ENCODE measurements at places on chromosomes 16 and 17. TPM values are rescaled to one million over a fixed set of nuclear protein-coding genes. Genes with fewer than 3 reads are reported as not detected.
A peak's percentile ranks its signal among the peaks of the same experiment; 100 is the strongest.

GRCh38 chr17:66950325-66950724 lies 14.2 kb upstream of the CACNG4 start:
- DNase-seq = no peak

- no peak for DNase-seq
Observed at GRCh38 chr16:23306199-23307100, 4.3 kb downstream of the SCNN1B start.

DNA sequence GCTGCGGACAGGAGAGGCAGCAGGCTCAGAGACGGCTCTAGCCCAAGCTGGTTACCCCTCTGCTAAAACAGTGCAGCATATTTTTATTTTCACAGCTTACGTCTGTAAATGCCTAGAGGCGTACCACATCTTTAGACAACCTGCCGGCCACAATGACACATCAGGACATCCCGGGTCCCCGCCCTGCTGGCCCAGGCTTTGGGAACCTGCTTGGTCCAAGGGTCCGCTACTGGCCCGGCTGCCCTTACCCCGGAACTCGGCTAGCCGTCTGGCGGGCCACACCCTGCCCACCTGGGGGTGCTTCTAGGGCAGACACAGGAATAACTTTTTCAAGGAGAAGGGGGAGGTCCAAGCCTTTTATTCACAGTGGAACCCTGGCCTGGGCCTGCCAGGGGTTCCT lies 4.3 kb downstream of the CEP131 start:
- no peak for DNase-seq

- no peak for DNase-seq
Observed at GRCh38 chr17:68714676-68715075, 113.5 kb upstream of the FAM20A start.

DNA sequence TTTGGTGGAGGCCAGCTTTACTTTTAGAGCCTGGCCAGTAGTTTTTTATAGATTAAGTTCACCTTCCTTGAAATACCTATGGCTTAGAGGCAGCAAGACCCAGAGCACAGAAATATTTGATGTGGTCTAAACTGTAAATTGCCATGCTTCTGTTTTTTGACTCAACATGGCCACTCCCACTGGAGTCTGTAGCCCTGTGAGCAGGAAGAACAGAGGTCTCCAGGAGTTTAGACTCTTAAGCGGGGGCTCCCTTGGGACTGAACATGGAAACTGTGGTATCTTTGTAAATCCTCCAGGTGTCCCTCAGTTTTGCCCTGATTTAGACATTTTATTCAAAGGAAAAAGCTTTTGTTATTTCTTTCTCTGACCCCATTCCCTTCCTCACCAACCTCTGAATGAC lies 145.6 kb downstream of the FTO start:
- DNase-seq = no peak

GRCh38 chr17:48814504-48814903 lies 2.5 kb downstream of the TTLL6 start:
- peak; percentile 55 for DNase-seq

DNA sequence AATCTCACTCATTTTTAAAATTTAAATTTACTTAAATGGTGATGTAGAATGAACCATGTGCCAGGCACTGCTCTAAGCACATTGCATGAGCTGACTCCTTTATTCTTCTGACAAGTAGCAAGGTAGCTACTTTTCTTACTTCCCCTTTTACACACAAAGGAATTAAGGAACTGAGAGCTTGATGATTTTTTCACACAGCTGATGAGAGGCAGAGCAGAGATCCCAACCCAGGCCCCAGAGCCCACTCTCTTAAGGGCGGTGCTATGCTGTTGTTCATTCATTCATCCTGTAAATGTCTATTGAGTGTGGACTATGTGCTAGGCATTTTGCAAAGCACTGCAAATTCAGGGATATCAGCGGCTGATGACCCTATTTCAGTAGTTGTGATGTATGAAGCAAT lies 17.9 kb downstream of the SEC14L5 start:
- DNase-seq = no peak

GRCh38 chr16:30184891-30185682 lies 1.7 kb downstream of the CORO1A start:
- DNase-seq = peak; percentile 53

DNA sequence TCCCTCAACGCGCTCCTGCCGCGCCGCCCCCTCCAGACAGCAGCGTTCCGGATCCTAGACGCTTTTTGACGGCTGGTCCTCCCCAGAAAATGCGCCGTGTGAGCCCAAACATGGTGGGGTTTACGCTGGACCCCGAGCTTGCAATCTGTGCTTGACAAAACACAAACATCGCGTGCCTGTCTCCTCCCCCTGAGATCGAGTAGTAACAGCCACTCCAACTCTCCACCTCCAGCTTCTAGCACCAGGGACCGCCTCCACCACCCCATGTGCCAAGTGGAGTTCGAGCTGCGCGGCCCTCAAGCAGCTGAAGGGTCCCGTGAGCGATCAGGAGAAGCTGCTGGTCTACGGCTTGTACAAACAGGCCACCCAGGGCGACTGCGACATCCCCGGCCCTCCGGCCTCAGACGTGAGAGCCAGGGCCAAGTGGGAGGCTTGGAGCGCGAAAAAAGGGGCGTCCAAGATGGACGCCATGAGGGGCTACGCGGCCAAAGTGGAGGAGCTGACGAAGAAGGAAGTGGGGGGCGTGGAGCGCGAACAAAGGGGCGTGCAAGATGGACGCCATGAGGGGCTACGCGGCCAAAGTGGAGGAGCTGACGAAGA lies 656 bp upstream of the GEMIN4 start:
- no peak for DNase-seq

DNA sequence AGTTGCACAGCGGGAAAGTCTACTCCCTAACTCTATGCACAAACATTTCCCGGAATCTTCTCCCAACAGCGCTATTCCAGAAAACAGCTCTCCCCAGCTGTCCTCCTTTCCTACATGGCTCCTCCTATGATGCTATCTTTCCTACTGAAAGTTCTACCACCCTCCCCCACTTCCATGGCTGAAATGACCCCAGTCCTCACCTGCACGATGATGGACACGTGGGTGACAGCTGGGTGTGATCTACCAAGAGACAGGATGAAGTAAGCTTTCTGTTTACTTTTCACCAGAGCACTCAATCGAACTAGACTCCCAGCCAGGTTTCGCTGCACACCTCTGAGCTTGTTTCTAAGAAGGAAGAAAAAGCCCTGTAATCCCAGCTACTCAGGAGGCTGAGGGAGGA lies 10.7 kb downstream of the CTC1 start:
- DNase-seq = no peak

DNA sequence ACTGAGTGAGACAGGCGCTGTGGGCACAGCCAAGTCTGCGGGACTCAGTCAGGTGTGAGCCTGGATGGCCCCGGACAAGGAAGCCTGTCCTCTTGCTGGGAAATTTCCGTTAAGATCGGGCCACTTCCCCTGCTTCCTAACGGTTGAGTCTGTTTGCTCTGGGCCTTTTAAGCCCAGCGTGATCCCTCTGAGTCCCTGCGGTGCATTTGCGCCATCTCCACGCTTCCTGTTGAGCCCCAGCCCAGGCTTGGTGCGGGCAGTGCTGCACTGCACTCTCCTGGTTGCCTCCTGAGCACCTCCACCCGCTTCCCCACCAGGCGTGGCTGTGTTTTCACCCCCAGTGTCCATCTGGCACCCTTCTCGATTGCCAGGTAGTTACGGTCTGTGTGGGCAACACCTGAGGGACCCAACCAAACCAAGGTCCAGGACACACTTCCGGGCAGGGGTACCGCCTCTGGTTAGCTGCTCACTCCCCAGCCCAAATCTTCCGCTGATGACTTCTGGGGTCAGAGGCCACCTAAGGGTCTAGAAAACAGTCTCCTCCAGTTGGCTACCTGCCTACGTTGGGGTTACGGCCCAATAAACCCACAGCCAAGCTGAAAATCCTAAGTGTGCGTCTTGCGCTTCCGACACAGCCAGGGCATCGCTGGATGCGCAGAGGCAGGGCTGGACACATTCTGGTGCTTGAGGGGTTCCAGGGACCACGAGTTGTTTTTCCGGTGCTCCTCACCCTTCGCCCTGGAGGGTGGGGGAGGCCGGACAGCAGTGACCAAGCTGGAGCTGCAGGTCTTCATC lies 1.4 kb upstream of the SLC25A10 start:
- DNase-seq = peak; percentile 40

DNA sequence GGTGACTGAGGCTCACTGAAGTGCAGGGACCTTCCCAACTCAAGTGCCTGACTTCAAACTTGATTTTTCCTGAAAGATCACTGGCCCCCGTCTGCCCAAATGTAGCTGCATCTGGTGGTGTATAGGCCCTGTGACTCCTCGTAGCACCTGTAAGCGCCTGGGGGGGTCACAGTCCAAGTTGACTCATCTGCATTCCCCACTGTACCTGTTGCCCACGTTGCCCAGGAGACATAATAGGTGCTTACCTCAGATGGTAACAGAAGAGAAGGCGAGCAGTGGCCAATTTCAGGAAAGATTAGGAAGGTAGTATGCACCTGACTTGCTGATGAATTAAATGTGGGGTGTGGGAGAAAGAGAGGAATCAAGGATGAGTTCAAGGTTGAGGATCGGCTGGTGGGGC lies 44.1 kb upstream of the EMP2 start:
- DNase-seq = no peak

- DNase-seq = no peak
Observed at GRCh38 chr17:55281649-55282378, 17.1 kb downstream of the HLF start.

DNA sequence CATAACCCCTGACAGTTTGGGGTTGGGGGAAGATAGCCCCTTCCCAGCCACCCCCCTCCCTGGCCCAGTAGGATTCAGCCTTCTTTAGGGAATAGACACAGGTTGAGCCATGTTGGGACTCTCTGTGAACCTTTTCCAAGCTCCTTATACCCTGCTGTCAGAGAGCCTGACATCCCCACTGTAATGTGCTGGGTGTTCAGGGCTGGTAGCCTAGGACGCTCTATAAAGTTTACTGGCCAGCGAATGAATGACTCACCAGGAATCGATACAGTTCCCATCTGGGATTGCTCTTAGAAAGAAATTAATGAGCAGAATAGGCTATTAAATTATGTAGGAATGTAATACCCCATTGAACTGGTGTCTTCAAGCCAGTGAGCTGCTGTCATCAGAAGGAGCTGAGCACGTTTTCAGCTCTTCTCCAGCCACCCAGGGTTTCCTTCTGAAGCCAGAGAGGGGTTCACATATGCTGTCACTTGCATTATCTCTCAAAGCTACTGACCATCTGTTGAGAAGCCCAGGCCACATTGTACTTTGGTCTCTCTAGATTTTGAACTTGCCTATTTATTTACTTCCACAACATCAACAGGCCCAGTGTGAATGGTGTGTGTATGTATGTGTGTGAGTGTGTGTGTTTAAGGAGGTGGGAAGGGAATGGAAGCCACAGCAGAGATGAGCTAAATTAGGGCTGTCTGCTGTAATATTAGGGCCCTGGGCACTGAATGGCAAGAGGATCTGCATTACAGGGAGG lies 64.9 kb downstream of the SPACA3 start:
- DNase-seq = no peak

DNA sequence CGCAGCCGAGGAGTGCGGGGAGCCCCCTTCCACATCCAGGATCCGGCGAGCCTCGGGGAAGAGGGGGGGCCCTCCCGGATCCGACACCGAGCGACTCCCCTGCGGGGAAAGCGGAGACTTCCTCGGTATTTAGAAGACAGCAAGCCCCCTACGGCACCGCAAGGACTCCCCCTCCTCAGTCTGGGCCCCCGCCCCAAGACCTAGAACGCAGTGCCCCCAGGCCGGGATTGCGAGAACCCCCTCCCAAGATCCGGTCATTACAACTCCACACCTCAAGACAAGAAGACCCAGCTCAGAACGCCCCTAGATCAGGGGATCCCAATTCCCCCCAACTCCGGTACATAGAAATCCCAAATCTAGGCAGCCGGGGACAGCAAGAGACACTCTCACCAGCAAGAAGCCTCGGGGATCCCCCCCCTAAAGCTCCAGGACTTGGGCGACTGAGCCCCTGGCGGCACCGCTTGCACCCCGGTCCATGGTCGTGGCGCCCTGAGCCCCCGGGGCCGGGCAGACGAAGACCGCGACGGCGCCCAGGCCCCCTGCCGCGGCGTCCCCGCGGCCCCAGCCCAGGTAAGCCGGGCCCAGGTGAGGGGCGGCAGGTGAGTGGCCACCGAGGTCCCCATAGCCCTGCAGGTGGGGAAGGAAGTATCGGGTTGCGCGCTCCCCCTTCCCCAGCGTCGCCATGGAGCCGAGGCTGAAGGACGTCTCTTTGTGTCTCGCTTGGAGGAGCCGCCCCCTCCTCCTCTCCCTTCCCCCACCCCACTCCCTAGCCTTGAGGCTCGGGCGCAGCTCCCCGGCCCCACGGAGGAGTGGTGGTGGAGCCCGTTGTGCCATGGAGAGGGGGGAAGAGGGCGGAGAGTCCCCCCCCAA lies 641 bp downstream of the SBK1 start:
- DNase-seq = no peak

GRCh38 chr16:58814348-58814801 lies 80.3 kb upstream of the GOT2 start:
- peak; percentile 8 for DNase-seq

GRCh38 chr16:11233727-11234376 lies 22.2 kb downstream of the SOCS1 start:
- DNase-seq = peak; percentile 81

DNA sequence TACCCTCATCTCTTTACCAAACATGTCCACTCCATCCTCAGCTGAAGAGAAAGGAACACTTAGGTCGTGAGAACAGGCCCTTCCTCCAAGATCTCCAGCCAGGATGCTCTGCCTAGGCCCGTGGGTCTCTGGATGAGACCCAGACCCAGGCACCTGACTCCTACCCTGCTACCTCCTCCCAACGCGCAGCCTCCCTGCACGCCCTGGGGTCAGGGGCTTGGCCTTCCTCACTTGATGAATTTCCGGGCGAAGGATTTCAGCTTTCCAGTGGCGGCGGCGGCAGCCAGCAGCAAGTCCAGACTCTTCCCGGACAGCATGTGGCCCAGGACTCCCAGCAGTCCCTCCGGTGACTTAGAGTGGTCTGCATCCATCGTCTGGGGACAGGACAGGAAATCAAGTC lies 13.4 kb downstream of the CSF3 start:
- no peak for DNase-seq

DNA sequence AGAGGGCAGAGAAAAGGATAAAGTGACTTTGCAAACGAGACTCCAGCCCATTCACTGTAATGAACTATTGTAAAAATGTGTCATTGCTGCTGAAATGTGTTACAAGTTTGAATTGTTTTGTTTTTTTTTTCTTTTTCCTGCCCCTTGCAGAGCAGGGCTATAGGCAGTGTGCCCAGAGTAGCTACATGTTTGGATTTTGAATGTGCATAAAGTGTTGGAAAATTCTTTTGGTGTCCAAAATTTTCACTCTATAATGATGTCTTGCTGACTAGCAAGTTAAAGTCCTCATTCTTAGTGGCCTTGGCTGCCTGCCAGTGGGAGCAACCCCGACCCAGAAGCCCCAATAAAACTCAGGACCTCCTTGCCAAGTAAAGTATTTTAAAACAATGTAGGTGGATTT lies 66.5 kb downstream of the IGF2BP1 start:
- no peak for DNase-seq

GRCh38 chr16:15578824-15579223 lies 64.1 kb downstream of the MARF1 start:
- no peak for DNase-seq

GRCh38 chr16:14121872-14122271 lies 50.8 kb downstream of the MRTFB start:
- DNase-seq = no peak

GRCh38 chr16:86370062-86370461 lies 140.3 kb upstream of the FOXF1 start:
- DNase-seq = no peak

Gene CA5A
- not detected for total RNA-seq

Gene CCT6B
- total RNA-seq = 1.8 TPM

Gene NPIPA5
- 8.8 TPM for total RNA-seq

Gene DOC2B
- total RNA-seq = 0.08 TPM

Gene KRTAP2-3
- total RNA-seq = not detected

Gene TM4SF5
- total RNA-seq = not detected

Gene CDYL2
- total RNA-seq = 7.4 TPM

Gene TP53TG3D
- 0.66 TPM for total RNA-seq

Gene SCNN1B
- total RNA-seq = not detected

Gene ITGAL
- 235 TPM for total RNA-seq

Gene TEDC2
- 24.0 TPM for total RNA-seq

Gene CTRB2
- total RNA-seq = not detected

All from activated naive CD8-positive, alpha-beta T cell treated with anti-CD3 and anti-CD28 coated beads for 36 hours (primary cell).